Retina (tissue), 1 donor: ENCODE measurements at places on chromosomes 6 and 20.

DNA sequence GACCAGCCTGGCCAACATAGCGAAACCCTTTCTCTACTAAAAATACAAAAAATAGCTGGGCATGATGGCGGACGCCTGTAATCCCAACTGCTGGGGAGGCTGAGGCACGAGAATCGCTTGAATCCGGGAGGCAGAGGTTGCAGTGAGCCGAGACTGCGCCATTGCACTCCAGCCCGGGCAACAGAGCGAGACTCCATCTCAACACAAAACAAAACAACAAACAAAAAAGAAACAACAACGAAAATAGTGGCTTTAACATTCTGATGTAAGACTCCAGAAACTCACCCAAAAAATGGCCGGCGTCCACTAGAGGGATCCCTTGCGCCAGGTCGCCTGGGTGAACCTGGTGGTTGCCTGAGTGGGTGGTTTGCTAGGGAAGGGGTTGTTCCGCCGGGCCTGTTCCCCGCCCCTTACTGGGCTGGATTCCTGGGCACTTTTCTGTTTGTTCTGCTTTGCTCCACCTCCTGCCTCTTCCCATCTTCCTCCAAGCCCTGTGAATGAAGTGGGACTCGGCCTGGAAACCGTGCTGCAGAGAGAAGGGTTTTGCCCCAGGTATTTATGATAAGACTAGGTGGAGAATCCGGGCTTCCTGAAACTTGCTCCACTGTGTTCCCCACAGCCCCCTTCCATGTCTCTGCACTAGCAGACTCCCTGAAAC is 1.5 kb downstream of the PABPC1L start:
- peak; percentile 36 for DNase-seq

GRCh38 chr20:20089018-20089417 is 36.7 kb downstream of the CFAP61 start:
- no peak for DNase-seq

DNA sequence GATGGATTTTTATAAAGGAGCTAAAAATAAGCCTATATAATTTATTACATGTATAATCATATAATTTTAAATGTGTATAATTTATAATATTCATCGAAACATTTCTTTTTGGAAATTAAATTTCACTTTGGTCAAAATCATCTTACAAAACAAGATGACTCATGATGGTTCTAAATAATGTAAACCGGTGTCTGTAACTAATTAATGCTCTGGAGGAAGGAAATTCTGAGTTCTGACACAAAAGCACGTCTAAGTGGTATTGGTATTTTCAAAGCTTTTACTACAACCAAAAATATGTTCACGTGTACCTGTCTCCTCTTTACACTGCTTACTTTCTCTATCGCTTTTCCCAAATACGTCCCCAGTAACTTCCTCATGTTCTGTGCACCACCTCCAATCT is 134.1 kb downstream of the MTHFD1L start:
- DNase-seq: no peak

- DNase-seq: no peak
These were observed 95.5 kb downstream of the NCR2 start for GRCh38 chr6:41430875-41431274.

DNA sequence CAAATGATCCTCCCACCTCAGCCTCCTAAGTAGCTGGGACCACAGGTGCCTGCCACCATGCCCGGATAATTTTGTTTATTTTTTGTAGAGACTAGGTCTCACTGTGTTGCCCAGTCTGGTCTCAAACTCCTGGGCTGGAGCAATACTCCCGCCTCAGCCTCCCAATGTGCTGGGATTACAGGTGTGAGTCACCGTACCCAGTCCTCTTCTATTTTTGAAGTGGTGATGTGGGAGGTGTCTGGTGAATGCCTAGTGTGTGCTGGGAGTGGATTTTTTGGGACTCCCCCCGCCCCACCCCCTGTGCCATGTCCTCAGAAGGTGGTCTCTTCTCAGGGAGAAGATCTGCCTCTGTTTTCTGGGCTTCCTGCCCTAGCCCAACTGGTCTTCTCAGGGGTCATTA is 47.9 kb upstream of the CLDN20 start:
- no peak for DNase-seq

DNA sequence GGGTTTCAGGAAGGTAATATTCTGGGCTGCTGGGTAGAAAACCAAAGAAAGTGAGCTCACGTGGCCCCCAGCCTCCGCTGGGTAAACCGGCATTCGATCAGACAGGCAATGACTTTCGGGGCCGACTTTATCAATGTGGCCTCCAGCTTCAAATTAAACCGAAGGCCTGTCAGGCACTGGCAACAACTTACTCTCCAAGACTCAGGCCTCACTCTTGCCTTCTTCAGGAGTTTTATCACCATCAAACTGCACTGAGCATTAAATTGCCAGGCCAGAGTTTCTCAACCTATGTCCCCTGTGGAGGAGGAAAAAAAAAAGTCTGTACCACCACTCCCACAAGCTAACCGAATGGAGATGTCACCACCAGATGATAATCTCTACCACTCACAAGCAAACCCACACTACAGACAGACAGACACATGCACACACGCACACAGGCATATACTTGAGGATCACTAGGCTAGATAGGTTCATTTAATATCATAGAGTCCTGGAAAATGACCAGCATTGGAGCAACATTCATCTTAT is 1.1 kb upstream of the MBOAT1 start:
- no peak for DNase-seq

- DNase-seq: no peak
These were observed 192.5 kb upstream of the PLCB4 start for GRCh38 chr20:8876366-8876765.

DNA sequence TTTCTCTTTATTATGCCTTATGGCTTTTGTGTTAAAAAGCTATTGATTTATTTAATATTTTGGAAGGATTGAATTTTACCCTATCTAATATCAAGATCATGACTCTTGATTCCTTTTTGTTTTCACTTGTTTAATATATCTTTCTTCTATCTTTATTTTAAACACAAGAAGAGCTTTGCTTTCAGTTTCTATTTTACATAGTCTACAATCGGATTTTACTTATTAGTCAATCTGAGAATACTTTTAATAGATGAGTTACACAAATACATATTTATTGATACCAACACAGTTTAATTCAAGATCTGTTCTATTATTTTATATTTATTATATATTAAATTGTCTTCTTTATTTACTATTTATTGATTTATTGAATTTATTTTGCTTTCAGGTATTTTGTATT is 218.8 kb downstream of the ESR1 start:
- DNase-seq: no peak

DNA sequence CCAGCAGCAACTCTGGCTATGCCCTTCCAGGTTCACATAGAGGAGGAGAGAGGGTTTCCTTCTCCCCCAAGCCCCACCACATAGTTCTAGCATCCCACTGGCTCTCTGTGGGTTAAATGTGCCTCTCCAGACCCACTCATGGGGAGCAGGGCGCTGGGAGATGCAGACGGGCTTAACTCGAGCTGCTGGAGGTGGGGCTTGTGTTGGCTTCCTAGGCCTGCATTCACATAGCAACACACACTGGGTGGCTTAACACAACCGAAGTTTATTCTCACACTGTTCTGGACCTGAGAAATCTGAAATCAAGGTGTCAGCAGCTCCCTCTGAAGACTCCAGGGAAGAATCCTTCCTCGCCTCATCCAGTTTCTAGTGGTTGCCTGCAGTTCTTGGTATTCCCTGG is 33.6 kb downstream of the SLC2A10 start:
- no peak for DNase-seq

GRCh38 chr20:1185790-1186334 is 1.1 kb upstream of the TMEM74B start:
- peak; percentile 62 for DNase-seq

GRCh38 chr6:43965628-43966373 is 161.5 kb downstream of the MRPL14 start:
- DNase-seq: no peak

GRCh38 chr6:16898640-16899396 is 137.6 kb upstream of the ATXN1 start:
- DNase-seq: no peak

DNA sequence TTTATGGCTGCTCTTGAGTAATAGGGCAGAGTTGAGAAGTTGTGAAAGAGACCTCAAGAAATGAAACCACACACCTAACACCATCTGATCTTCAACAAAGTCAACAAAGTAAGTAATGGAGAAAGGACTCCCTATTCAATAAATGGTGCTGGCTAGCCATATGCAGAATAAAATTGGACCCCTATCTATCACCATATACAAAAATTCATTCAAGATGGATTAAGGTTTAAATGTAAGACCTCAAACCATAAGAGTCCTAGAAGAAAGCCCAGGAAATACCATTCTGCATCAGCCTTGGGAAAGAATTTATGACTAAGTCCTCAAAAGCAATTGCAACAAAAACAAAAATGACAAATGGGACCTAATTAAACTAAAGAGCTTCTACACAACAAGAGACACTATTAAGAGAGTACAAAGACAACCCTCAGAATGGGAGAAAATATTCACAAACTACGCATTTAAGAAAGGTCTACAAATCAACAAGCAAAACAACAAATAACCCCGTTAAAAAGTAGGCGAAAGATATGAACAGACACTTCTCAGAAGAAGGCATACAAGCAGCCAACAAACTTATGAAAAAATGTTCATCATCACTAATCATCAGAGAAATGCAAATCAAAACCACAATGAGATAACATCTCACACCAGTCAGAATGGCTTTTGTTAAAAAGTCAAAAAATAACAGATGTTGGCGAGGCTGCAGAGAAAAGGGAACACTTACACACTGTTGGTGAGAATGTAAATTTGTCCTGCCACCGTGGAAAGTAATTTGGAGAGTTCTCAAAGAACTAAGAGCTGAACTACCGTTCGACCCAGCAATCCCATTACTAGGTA is 4.0 kb downstream of the MAP3K5 start:
- no peak for DNase-seq

GRCh38 chr20:11882651-11883050 is 35.0 kb upstream of the BTBD3 start:
- DNase-seq: no peak
